ENCODE measurements at places on chromosomes 7 and 10.

GRCh38 chr7:101172005-101172853, 6.9 kb upstream of the VGF start:
- no peak for DNase-seq

- DNase-seq: no peak
These were observed 328.6 kb downstream of the DPP6 start for GRCh38 chr7:154380771-154381170.

- DNase-seq: no peak
These were observed 65.9 kb downstream of the FGFR2 start for GRCh38 chr10:121532292-121532864.

DNA sequence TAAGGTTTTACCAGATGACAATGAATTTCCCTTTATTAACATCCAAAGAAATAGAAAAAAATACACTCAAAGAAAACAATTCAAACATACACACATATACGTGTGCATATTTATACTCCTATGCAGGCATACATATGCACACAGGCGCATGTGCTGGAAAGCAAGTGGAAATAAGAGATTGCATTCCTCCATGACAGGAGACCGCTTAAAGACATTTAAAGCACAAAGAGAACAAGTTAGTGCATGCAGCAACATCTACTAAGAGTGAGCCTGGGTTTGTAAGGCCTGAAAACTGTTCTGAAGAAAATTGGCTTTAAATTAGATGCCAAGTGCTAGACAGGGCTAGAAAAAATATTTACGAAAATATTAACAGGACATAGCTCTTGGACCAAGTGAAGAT, 40.1 kb upstream of the PPP1R17 start:
- DNase-seq: no peak

DNA sequence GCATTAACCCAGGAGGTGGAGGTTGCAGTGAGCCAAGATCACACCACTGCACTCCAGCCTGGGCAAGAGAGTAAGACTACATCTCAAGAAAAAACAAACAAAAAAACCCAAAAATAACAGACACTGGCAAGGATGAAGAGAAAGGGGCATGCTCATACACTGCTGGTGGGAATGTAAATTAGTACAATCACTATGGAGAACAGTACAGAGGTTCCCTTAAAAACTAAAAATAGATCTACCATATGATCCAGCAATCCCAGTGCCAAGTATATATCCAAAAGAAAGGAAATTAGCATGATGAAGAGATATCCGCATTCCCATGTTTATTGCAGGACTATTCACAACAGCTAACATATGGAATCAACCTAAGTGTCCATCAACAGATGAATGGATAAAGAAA, 66.4 kb upstream of the PLA2G12B start:
- no peak for DNase-seq
